ENCODE measurements at places on chromosomes 2 and 18. TPM values are rescaled to one million over a fixed set of nuclear protein-coding genes. Genes with fewer than 3 reads are reported as not detected.

Gene PLA2R1
- 11.7 TPM for total RNA-seq

Gene SLC9A4
- 0.14 TPM for total RNA-seq

Gene ERFE
- 2.3 TPM for total RNA-seq

Gene FTCDNL1
- 1.6 TPM for total RNA-seq

Gene POTEJ
- not detected for total RNA-seq

Gene LIMS4
- 2.4 TPM for total RNA-seq
